ENCODE measurements at places on chromosomes 16 and 17.
A peak's percentile ranks its signal among the peaks of the same experiment; 100 is the strongest.

GRCh38 chr16:4388271-4389021 lies 16.8 kb downstream of the VASN start:
- no peak for DNase-seq

GRCh38 chr17:61587242-61587641 lies 3.8 kb downstream of the NACA2 start:
- DNase-seq = no peak

- DNase-seq = no peak
These were observed 36.6 kb downstream of the CCDC42 start for GRCh38 chr17:8708025-8708461.

- DNase-seq = no peak
These were observed 109.8 kb downstream of the ZFHX3 start for GRCh38 chr16:72937916-72938794.

- no peak for DNase-seq
These were observed 11.8 kb downstream of the STXBP4 start for GRCh38 chr17:54980375-54980774.

- no peak for DNase-seq
These were observed 68.1 kb upstream of the GRIN2A start for GRCh38 chr16:10250137-10250828.

DNA sequence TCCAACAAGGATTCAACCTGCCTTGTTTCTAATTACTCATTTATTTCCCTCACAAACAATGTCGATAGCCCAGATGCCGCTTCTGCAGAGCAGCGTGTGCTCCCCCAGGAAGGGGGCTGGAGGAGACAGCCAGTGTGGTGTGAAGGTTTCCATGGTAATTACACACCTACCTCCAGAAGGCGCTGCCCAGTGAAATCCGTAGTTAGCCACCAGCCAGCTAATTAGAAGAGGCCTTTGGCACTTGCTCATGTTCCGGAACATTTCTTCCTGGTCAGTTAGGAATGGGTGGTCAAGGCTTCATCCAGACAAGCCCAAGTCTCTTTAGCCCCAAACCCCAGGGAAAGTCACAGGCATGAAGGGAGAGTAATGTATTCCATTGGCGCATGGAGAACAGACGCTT lies 342.5 kb upstream of the C16orf82 start:
- DNase-seq = no peak

DNA sequence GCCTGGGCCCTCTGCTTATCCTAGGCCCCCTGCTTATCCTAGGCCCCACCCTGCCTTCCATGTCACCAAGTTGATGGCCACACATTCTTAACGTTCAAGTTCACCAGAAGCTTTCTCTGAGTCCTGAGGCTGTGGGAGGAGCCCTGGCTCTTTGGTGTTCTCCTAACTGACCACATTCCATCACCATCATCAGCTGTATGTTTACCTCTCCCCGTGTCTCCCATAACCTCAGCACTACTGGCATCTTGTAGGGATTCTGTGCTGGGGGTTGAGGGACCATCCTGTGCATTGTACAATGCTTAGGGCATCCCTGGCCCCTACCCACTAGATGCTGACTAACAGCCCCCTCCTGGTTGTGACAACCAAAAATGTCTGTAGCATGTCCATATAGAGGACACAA lies 99.3 kb downstream of the NDE1 start:
- DNase-seq = no peak

DNA sequence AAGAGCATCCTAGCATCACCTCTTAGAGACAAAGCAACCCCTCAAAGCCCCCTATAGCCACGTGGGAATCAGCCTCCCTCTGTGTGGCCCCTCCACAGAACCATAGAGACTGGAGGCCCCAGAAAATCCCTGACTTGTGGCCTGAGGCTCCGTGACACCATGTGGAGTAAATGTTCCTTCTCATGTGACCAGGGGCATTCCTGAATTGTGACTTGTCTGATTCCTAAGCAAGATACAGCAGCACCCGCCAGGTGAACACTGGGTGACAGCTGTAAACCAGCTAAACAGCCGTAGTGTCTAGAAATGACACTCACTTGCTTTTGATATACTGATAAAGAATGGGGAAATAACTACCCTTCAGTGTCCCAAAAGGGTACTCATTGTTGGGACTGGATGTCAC lies 79.0 kb downstream of the DYNLRB2 start:
- DNase-seq = peak; percentile 21

- no peak for DNase-seq
These were observed 103.7 kb downstream of the SKAP1 start for GRCh38 chr17:48326310-48326709.

DNA sequence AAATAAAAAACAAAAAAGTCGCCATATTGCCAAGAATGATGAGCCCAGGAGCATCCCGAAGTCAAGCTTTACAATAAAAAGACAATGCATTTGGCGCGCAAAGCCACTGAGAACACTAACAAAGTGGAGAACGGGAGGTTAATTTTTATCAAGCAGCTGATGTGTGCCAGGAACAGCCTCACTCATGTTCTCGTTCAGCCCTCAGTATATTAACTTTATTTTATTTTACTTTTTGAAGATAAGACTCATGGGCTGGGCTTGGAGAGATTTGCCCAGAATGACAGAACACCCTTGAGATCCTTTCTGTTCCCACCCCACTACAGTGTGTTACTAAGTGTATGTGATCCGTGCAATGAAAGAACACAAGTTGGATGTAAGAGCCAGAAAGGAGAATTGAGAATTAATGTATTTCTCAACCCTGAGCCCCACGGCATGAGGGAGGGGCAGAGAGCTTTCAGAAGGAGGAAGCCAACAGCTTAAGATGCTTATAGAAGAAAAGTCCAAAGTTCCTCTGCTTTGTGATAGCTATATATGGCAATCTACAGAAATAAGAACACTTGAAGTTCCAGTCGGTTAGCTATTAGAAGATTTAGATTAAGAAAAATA lies 48.4 kb downstream of the COTL1 start:
- peak; percentile 11 for DNase-seq

- no peak for DNase-seq
These were observed 228.8 kb downstream of the SLC39A11 start for GRCh38 chr17:72863526-72864211.

GRCh38 chr17:45877467-45877866 lies 16.9 kb upstream of the MAPT start:
- DNase-seq = no peak

DNA sequence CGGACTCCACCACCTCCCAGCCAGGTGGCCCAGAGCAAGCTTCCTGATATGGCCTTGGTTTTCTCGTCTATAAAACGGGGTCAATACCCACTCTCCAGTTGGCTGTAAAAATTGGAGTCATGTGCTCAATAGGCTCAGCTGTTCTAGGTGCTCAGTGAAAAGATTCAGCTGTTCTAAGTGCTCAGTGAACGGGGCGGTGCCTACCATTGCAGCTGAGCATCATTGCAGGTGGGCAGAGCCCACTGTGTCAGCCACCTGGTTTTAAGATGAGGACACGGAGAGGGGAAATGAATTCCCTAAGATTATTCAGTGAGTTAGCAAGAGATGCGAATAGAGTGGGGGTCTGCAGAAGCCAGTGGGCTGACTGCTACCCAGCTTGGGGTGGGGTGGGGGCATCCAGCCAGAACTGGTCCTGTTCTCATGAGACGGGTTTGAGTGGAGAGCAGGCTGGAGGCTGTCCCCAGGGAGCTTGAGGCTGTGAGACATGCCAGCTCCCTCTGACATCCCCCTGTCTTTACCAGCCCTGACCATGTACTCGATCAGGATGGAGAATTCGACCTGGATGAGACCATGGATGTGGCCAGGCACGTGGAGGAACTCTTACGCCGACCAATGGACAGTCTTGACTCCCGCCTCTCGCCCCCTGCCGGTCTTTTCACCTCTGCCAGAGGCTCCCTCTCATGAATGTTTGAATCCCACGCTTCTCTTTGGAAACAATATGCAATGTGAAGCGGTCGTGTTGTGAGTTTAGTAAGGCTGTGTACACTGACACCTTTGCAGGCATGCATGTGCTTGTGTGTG lies 21.9 kb downstream of the STAT5A start:
- no peak for DNase-seq

DNA sequence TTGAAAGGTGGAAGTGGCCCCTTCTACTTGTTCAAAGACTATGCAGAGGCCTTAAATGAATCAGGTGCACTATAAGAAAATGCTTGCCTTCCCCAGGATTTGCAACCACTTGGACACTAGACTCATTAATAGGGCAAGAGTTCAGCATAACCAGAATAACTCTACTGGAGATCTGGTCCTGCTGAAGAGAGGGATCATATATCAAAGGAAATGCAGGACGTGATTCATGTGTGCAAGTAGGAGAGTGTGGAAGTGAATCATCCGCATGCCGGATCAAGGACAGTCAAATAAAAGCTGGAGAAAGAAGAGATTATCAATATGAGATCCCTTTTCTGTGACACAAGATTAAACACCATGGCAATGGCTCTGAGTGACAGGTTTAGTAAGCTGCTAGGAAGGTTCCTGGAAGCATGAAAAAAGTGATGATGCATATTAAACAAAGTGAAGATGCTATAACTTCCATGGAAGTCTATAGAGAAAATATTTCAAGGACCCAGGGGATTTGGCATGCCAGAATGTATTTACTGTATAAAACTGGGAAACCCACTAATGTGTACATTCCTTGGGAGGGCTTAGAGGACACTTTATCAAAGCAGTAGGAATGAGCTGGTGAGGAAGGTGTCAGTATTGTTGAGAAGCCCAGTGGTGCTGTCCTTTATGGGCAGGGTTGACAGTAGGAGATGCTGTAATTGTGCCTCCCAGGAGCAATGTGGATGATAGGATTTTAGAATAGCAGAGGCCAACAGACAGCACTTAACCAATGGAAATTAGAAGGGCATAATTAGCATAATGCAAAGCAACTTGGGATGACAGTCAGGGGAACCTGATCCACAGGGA lies 133.1 kb downstream of the ABCA8 start:
- DNase-seq = peak; percentile 94

DNA sequence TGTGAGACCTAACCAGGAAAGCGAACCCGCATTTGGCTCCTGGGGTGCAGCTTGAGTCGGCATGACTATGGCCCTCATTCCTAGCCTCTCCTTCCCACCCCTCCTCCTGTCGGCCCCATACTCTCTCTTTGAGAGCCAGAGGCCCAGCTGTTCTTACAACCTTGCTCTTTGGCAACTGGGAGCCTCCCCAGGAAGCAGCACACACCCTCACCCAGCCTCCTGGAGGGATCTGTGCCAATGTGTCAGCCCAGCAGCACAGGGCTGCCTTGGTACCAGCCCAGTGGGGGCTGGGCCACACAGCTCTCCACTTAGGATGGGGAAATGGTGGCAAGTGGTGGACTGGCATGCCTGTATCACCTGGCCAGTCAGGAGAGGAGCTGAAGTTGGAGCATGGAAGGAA lies 70.3 kb upstream of the LGALS9 start:
- DNase-seq = peak; percentile 43

GRCh38 chr16:90019543-90020259 lies 445 bp upstream of the DBNDD1 start:
- DNase-seq = peak; percentile 40

GRCh38 chr17:66098040-66098439 lies 93.9 kb downstream of the CEP112 start:
- DNase-seq = no peak

GRCh38 chr16:49625311-49626065 lies 230.4 kb downstream of the ZNF423 start:
- DNase-seq = no peak

DNA sequence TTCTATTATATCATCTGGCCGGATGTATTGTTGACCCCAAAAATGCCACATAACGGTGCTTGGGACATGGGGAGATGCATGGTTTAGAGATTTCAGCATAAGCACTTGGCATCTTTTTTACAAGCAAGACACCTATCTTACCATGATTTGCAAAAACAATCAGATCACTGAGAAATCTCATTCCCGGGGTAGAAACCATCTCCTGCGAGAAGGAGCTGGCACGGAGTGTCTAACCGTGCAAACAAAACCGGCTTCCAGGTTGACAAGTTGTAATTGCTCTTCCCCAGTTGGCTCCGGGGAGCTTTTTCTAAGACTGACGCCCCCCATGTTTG lies 1.0 kb downstream of the SLC16A6 start:
- DNase-seq = no peak

GRCh38 chr16:48169896-48170295 lies 14.1 kb upstream of the ABCC12 start:
- no peak for DNase-seq

DNA sequence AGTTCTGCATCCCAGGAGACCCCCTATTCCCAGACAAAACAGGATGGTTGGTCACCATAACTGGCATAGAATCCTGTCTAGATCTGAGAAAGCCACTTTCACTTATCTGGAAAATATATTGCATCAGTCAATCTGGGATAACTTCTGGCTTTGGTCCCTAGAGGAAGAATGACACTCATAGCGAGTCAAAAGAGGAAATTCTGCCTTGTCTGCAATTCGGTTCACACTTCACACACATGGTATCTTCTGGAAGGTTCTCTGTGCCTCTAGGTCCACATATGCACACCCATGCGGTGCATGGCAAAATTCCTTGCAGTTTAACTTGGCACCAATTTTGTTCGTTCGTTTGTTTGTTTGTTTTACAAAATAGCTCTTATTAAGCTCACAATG lies 49.2 kb upstream of the WSCD1 start:
- no peak for DNase-seq

DNA sequence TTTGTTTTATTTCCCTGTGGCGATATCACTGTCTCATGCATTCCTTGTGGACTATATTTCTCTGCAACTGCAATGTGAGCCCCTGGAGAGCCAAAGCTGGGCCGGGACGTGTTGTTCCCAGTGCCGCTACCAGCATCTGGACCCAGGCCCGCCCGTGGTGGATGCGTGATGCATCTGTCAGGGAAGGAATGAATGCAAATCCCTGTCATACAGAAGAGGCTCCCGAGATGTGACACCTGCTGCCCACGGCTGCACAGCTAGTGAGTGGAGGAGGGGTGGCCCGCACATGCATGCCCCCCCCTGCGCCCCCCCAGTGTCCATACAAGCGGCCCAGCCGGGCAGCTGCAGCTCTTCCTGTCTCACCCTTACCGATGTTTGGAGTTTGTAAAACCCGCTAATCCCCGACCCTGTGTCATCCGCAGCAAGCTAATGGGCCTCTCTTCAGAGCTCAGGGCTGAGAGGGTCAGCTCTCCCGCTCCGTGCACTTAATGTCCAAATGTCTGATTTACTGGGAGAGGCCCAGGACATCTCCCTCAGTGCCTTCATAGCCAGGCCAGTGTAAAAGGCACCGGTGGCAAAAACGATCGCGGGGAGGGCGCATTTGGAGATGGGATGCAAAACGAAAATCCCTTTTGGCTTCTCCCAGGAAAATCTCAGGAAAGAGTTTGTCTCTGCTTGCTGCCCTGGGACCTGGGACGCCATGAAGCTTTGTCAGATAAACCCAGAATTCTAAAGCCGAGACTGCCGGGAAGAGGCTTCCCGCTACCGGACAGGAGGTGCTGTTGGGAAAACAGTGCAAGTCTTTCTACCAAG lies 91.8 kb downstream of the FOXL1 start:
- no peak for DNase-seq

- peak; percentile 18 for DNase-seq
These were observed 34.7 kb downstream of the SBK1 start for GRCh38 chr16:28326881-28327610.

Measured in renal cortical epithelial cell (primary cell).